AG08395 (cell line): ENCODE measurements at places on chromosomes 6 and 20.

- no peak for DNase-seq
Measured at GRCh38 chr6:122799916-122800686, 11.0 kb downstream of the SMPDL3A start.

DNA sequence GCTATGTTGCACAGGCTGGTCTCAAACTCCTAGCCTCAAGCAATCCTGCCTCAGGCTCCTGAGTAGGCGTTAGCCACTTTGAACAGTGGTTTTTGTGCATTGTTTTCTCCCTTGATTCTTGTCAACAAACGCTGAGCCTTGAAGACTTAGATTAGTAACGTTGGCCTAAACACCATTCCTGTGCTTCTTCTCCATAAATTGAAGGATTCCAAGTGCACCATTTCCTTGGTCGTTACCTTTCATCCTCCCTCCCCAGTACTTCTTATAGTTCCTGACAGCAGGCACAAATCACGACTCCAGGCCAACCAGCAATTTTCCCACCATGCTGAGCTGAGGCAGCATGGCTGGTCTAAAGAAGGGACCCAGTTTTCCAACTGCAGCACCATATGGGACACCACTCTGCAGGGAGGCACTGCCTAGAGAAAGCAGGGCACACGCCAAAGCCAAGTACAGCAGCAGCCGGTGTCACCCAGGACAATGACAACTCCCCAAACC, 8.9 kb downstream of the RPS10 start:
- DNase-seq = no peak

DNA sequence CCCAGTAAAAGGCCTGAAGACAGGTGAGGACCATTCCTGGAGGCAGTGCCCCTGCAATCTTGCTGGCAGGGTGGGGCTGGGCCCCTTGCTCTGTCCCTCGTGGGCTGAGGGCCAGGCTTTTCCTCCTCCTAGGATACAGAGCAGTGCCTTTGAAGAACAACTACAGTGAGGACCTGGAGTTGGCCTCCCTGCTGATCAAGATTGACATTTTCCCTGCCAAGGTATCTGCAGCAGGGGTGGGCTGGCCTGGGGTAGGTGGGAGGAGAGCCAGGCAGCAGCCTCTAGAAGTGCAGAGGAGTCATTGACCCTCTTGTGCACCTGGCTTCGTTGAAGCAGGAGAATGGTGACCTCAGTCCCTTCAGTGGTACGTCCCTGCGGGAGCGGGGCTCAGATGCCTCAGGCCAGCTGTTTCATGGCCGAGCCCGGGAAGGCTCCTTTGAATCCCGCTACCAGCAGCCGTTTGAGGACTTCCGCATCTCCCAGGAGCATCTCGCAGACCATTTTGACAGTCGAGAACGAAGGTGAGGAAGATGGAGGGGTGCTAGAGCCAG, 36.5 kb downstream of the PLCG1 start:
- no peak for DNase-seq

GRCh38 chr20:46367967-46368901, 38.2 kb downstream of the ELMO2 start:
- no peak for DNase-seq

GRCh38 chr6:73236144-73236750, 11.0 kb upstream of the KHDC1L start:
- DNase-seq = peak; percentile 82

- DNase-seq = no peak
Measured at GRCh38 chr6:167551628-167552257, 226.9 kb downstream of the TTLL2 start.

DNA sequence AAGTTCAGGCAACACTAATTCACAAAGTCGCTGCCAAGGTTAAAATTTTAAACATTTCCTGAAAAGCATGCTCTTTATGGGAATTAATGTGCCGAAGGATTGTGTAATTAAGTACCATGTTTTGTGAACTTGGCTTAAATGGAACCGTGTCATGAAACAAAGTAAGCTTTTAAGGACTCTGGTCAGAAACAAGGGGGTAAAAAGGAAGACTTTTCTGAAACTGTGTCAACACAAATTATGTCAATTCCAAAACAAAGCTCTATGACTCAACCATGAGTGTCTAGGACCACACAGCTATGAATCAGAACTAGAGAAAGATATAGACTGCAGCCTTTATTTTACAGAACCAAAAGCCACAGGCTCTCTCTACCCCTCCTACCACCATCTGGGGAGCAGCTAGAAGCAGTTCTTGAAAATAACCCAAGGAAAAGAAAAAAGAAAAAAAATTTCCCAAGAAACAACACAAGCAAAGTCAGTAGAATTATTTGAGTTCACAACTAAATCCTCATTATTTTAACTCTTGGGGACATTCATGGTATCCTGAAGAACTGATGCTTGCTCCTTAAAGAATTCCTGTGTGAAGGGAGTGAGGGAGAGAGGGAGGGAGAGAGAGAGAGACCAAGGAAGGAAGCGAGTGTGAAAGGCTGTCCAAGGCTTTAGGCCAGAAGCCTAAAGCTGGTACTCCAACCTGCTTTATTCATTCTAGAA, 81.9 kb downstream of the ZMYND8 start:
- peak; percentile 93 for DNase-seq

DNA sequence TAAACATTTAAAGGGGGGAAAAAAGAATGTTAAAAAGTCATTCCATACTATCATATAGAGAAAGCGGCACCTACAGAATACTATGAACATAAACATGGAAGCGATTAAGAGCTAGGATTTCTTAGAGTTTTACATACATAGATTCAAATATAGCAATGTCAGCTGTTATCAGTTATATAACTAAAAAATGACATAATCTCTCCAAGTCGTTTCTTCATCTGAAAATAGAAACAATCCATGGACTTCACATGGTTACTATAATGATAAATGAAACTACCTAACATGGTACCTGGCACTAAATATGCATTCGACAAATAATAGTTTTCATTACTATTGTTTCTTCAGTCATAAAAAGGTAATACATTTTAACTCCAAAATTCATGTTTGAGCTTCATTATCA, 3.7 kb downstream of the IBTK start:
- DNase-seq = no peak

GRCh38 chr6:33904050-33904746, 100.4 kb upstream of the MLN start:
- DNase-seq = no peak

DNA sequence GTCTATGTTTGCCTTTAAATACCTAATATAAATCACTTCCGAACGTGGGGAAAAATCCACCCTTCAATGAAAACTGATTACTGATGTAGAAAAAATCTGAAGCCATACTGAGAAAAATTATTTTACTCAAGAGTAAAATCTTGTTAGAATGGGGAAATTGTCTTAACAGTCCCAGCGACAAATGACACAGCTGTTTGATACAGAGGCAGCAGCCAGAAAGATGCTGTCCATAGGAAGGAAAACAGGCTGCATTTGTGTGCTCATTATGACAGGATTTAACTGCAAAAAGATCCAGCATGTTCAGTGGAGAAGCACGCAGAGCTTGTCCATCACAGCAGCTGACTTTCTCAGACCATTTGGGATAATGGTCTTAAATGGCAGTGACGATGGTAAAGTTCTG, 443.0 kb downstream of the TFAP2B start:
- DNase-seq = no peak

GRCh38 chr6:133115946-133116345, 125.2 kb upstream of the EYA4 start:
- DNase-seq = no peak

GRCh38 chr20:982754-983153, 19.4 kb downstream of the RSPO4 start:
- DNase-seq = no peak

- DNase-seq = no peak
Measured at GRCh38 chr20:14616003-14616402, 278.6 kb upstream of the FLRT3 start.

- DNase-seq = no peak
Measured at GRCh38 chr6:49888742-49889431, 22.6 kb upstream of the CRISP1 start.

GRCh38 chr6:89162047-89162371, 16.2 kb downstream of the PM20D2 start:
- DNase-seq = no peak

- DNase-seq = no peak
Measured at GRCh38 chr6:16819752-16820151, 58.5 kb upstream of the ATXN1 start.

- DNase-seq = no peak
Measured at GRCh38 chr6:149681209-149681608, 32.7 kb upstream of the KATNA1 start.

DNA sequence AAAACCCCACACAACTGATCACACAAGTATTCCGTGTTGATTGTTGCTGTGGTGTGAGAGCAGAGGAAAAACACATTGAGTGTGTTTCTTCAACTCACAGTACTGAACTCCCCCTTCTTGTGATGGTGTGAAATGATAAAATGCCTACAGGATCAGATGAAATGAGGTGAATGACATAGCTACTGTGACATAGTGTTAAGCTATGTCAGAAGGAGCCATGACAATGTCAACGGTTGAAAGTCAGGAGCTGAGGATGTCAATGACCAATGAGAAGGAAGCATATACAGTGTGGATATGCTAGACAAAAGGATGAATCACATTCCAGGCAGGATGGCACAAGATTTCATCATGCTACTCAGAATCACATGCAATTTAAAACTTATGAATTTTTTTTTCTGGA, 38.8 kb downstream of the WASF1 start:
- DNase-seq = peak; percentile 20

- DNase-seq = peak; percentile 50
Measured at GRCh38 chr6:9540534-9541126, 874.2 kb downstream of the TFAP2A start.

GRCh38 chr6:4879741-4880275, 103.6 kb downstream of the CDYL start:
- DNase-seq = no peak

GRCh38 chr20:37686762-37687477, 6.9 kb upstream of the CTNNBL1 start:
- DNase-seq = no peak

DNA sequence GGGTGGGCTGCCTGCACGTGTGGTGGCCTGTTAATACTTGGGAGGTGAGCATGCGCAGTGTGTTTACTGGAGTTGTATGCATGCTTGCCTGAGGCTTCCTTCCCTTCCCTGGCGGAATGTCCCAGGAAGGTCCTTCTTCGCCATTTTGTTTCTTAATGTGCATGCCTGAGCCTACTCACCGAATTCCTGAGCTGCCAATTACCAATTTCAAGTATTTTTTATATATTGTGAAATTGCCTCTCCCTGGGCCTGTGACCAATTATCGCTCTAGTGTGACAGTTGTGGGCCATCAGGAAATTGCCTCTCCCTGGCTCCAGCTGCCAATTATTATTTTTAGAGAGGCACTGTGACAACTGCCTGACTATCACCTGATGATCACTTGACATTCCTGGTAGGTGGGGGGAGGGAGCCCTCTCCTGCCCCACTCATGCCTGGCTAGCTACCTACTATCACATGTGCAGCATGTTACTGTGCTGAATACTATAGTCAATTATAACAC, 70.0 kb downstream of the FAM50B start:
- peak; percentile 31 for DNase-seq

GRCh38 chr6:46102123-46102522, 27.7 kb upstream of the ENPP4 start:
- no peak for DNase-seq

GRCh38 chr20:2402271-2402980, 21.7 kb downstream of the TGM6 start:
- DNase-seq = peak; percentile 67

- DNase-seq = no peak
Measured at GRCh38 chr6:73028124-73028766, 197.1 kb downstream of the KHDC1L start.

- DNase-seq = no peak
Measured at GRCh38 chr6:133957780-133958242, 4.8 kb downstream of the TBPL1 start.

DNA sequence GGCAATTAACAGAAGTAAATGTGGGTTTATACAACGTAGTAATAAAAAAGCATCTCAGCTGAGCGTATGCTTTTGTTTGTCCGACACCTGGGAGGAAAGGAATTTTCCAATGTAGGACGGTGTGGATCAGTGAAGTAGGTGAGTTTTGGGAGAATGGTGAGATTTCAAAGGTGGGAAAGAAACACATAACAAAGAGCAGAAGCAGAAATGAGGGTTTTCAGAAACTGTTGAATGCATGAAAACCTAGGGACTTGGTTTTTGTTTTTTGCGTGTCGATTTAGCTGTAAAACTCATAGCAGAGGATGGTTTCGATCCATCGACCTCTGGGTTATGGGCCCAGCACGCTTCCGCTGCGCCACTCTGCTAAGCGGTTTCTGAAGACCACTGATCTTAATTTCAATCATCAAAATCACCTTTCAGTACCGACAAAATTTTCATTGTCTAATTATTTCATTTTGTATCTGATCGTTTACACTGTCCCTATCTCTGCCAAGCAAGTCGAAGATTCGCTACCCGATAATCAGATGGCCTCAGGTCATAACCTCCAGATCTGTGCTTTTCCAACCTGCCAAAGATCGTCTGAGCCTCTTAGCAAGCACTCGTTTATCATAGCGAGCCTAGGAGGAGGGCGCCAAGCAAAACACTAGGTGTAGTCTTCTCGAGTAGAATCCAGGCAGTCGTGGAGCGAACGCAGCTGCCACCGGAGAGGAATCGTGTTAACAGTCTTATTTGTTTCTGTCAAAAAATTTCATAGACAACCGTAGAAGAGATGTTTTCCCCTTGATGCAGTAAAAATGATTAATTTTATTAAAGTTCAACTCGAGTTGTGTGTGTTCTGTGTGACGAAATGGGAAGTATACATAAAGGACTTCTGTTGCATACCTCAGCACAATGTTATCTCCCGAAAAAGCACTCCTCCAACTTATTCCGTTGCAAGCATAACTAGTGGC, 20.9 kb upstream of the POM121L2 start:
- DNase-seq = peak; percentile 18

- DNase-seq = no peak
Measured at GRCh38 chr6:13027207-13027606, 301.1 kb downstream of the TBC1D7 start.

DNA sequence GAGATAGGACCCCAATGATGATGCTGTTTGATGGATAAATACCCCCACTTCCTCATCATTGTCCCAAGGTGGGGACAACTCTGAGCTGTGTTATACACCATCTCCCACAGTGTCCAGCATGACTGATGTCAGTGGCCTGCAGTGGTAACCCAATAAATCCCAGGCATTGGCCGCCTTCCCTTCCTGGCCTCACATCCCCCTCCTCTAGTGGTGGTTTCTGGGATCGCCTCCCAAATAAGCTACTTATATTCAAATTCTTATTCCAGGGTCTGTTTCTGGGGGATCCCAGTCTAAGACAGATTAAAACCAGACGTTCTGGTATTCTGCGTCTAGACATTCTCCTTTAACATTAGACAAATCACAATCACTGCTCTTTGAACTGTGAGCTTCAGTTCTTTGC, 90.6 kb downstream of the SCP2D1 start:
- no peak for DNase-seq

GRCh38 chr6:83370567-83370966, 60.3 kb downstream of the ME1 start:
- DNase-seq = no peak

- peak; percentile 43 for DNase-seq
Measured at GRCh38 chr6:14910692-14911547, 334.9 kb upstream of the JARID2 start.

DNA sequence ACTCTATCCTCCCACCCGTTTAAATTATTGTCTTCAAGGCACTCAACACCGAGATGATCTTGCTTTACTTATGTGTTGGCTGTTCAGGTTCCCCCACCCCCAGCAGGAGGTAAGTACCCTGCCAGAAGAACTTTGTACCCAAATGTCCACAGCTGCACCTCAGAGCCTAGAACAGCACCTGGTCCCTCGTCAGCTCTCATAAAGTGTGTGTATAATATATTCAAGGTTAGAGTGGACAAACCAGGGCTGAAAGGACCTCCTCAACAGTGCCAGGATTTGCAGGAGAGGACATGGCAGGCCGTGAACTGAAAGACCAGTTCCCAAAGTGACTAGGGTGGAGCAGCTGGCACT, 5.9 kb upstream of the CPXM1 start:
- DNase-seq = no peak

GRCh38 chr6:76682842-76683241, 610.4 kb upstream of the IMPG1 start:
- DNase-seq = peak; percentile 2
